NCI-H524 treated with DMSO at 0.1 percent for 48 hours (cell line): ENCODE measurements at places on chromosomes 11 and 22.

- no peak for DNase-seq
Observed at GRCh38 chr11:75100314-75100713, 3.6 kb upstream of the OR2AT4 start.

DNA sequence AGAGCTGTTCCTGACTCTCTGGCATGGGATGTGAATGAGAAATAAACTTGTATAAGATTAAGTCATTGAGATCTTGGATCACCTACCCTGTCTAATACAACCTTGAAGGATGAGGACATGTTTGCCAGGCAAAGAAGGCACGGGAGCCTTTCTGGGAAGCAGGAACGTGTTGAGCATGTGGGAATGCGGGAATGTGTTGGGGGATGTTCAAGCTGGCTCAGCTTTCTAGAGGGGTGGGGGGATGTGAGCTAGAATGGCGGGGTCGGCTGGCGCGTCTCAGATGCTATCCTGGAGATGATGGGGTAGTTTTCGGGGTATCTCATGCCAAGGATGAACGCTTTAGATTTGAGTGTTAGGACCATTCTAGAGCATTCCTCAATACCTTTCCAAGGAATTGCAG is 227.1 kb downstream of the DSCAML1 start:
- no peak for DNase-seq

DNA sequence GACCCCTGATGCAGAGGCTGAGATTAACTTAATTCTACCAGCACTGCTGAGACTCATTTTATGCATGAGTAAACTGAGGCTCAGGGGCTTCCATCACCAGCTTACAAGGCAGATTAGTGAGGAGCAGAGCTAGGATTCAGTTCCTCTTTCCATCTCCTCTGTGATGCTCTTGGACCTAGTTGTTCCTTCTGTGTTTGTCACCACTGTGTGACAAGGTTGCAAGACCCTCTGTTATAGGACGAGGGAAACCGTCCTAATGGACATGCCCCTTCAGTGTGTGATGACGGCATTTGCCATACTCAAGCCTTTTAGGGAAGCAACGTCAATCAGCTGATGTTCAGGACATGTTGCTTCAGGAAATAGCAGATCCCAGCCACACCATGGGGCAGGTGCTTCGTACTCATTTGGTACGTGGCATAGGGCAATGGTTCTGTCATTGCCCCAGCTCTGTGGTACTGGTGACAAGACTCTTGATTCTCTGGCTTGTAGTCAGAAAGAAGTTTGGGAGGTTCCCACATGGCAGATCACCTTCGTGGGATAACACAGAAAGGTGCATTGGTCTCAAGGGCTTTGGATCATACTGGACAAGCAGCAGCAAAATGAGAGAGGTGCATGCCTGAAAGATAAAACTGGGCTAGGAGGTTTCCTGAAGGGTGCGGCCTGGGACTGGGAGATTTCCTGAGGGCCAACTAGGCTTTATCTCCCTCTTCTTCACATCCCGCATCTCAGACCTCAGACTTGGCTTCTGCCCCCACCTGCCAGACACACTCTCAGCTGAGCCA is 23.9 kb upstream of the CD44 start:
- DNase-seq, result no peak

- no peak for DNase-seq
Observed at GRCh38 chr22:42768385-42769035, 47.8 kb upstream of the A4GALT start.

GRCh38 chr11:64758330-64759079 is 1.3 kb downstream of the PYGM start:
- DNase-seq, result no peak

DNA sequence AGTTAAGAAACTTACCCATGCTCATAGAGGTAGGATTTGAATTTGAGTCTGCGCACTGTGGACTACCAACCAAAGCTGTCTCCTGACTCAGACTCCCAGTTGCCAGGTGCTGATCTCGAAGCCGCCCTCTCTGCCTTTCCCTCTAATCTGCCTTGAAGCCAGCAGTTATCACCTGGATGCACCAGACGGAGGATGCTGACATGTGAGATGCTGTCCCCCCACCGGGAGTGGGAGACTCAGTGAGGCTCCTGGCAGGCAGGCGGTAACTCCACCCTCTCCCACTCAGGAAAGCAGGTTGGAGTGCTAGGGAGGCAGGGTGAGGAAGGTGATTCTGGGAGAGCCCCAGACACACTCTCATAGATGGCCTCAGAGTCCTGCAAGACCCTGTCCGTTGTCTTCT is 40.4 kb downstream of the KIAA1671 start:
- DNase-seq, result no peak
